ENCODE measurements at places on chromosomes 6 and 20.

DNA sequence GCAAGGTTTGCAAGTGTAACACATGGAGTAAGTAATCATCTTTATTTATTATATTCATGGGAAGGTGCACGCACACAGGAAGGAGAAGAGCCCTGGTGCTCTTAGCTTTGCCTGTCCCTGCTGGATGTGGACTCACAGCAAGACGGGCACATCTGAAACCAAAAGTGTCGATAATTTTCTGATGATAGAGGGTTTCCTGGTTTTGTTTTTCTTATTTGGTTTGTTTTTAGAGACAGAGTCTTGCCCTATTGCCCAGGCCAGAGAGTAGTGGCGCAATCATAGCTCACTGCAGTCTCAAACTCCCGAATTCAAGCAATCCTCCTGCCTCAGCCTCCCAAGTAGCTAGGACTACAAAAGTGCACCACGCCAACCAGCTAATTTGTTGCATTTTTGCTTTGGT lies 7.8 kb upstream of the KHDC1L start:
- DNase-seq = no peak

DNA sequence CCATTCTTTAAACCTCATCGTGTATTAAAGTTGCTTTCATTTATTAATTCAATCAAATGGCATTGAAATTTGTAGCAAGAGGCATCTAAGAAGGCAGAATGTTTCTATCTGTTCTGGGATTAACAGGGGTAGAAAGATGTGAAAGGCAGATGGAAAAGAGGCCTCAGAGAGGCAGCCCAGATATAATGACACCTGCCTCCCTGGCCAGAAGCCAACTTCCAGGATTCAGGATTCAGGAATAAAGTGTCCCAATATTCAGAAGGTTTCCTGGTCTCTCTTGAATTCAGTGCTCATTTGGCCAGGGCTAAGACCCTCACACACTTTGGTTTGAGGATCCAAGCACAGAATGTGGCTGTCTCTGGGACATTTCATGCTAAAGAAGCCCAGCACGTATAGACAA lies 39.9 kb downstream of the HLA-B start:
- no peak for DNase-seq

GRCh38 chr6:119979862-119980261 lies 630.3 kb upstream of the MAN1A1 start:
- DNase-seq = no peak

GRCh38 chr6:10434235-10434634 lies 19.4 kb upstream of the TFAP2A start:
- no peak for DNase-seq

DNA sequence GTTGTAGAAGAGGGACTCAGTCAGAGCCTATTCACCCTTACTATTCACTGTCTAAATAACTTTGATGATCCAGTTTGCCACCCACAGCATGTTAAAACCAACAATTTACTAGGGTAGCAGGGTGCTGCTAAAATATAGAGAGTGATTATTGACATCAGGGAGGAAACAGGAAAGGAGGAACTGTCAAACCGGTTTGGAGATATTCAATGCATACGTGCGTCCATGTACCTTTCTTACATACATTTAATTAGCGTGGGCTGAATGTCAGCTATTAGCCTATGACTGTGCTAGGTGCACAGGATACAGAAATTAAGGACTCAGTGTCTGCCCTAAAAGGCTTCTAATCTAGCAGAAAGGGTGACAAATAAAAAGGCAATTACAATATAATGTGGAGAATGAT lies 57.2 kb downstream of the IL20RA start:
- no peak for DNase-seq

- no peak for DNase-seq
Observed at GRCh38 chr6:90387826-90388225, 91.2 kb upstream of the BACH2 start.

GRCh38 chr6:44041461-44042260 lies 85.6 kb downstream of the MRPL14 start:
- no peak for DNase-seq

DNA sequence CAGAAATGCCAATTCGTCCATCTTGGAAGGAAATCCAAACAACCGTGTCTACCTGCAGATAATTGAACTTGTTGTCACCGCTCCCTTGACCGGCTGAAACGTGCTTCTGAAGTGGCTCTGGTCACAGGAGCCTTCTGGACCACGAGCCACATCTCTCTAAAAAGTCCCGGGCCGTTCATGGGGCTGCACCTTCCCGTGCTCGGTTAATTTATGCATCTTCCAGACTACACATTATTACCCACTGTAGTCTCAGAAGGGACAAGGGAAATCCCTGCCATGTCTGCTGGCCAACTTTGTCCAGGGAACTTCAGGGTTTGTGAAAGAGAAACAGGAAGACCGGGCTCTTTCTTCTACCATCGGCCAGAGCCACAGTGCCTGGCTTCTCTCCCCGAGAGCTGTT lies 63.4 kb upstream of the MPC1 start:
- no peak for DNase-seq

- no peak for DNase-seq
Observed at GRCh38 chr6:168155193-168155592, 76.2 kb upstream of the FRMD1 start.

GRCh38 chr6:109442393-109442924 lies 1.9 kb downstream of the SMPD2 start:
- DNase-seq = no peak

DNA sequence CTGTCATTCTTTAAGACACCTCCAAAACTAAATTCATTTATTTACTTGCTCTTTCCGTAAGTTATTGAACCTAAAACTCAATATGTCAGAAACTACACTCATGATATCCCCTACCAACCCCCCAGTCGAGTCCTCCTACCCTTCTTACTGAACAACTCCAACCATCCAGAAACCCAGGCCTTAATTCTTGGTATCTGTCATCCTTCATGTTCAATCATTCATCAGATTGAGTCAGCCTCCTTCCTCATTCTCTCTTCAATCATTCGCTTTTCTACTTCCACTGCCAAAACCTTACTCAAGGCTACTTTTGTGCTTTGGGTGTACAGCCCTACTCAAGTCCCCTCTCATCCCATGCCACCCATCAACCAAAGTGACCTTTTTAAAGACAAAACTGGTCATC lies 95.7 kb downstream of the SMLR1 start:
- DNase-seq = no peak

DNA sequence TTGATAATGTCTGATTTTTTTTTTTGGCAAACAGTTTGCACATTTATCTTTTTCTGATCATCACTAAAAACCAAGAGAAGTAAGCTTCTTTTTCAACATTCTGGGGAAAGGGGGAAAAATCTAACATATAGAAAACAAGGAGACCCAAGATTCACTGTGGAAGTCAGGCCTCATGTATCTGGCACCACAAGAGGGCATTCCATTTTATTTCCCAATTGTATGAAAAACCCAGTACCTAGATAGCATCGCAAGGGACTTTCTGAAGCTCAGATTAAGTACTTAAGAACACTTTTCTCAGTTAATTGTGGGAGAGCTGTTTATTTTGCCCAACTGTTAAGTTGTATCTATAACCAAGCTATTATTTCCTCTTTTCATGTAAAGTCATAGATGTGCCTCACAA lies 152.9 kb downstream of the KLHL32 start:
- no peak for DNase-seq

- no peak for DNase-seq
Observed at GRCh38 chr6:151191527-151191926, 48.2 kb upstream of the AKAP12 start.

DNA sequence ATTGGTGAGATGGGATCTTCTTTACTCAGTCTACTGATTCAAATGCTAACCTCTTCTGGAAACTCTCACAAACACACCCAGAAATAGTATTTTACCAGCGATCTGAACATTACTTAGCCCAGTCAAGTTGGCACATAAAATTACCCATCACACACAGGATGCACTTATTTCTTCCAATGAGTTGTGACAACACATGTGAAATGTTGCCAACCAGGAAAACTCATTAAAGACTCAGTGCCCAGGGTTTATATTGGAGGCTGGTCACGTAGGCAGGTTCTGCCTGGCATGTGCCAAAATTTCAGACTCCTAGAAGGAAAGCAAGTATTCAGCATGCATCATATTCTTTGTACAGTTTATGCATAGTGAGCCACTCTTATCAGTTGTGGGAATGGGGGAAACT lies 443.3 kb downstream of the EPM2A start:
- DNase-seq = no peak

DNA sequence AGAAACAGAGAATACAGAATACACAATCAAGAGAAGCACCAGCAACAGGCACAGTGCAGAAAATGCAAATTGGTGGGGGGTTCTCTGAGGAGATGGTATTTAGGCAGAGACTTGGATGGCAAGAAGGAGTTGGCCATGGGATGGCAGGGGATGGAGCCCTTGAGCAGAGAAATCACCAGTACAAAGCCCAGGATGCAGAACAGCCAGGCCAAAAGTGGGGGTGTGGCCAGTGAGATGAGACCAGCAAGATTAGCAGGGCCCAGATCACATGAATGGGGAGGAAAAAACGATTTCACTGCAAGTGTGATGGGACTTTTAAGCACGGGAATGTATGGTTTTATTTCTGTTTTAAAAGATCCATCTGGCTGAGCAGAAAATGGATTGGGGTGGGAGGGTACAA lies 63.4 kb downstream of the TRAM2 start:
- DNase-seq = no peak

DNA sequence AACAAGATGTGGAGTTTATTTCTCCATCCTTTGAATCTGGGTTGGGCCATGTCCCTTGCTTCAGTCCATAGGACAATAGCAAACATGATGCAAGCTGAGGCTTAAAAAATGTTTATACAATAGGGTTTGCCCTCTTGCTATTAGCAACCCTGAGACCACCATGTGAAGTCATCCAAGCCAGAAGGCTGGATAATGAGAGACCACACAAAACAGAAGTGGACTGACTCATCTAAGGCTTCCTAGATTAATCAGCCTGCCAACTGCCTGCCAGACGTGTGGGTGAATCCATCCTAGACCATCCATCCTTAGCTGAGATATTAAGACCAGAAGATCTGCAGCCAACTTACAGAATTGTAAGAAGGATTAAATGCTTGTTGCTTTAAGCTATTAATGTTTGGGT lies 38.1 kb upstream of the ISM1 start:
- DNase-seq = no peak

DNA sequence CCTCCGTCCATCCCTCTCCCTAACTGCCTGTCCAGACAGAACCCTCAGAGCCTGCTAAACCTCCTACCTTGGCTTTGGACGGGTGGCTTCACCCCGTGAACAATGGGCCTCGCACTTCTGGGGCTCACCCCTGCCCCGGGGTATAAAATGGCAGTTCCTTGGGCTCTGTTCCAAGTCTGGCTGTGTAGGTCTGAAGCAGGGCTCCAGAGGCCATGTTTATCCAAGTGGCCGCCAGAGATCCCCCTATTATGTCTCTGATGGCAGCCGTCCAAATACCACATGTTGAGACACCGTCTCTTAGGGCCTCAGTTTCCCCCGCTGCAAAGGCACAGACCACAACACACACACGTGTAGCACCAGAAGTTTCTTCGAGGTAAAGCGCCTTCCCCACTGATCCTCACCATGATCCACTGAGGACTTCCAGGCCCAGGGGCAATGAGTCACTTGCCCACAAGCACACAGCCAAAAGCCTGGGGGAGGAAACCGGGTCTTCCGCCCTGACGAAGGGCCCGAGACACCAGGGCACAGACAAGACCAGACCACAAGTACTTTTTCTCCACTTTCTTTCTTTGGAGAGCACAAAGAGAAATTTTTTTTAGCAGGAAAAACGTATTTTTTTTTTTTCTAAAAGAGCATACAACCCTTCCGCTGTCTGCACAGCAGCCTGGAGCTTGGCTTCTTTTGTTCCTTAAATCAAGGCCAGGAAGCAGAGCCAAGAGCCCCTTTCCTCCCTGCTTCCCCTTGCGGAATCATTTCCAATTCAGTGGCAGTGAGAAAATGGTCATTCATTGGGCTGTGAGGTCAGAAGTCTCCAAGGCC lies 11.8 kb downstream of the CPNE5 start:
- DNase-seq = no peak

DNA sequence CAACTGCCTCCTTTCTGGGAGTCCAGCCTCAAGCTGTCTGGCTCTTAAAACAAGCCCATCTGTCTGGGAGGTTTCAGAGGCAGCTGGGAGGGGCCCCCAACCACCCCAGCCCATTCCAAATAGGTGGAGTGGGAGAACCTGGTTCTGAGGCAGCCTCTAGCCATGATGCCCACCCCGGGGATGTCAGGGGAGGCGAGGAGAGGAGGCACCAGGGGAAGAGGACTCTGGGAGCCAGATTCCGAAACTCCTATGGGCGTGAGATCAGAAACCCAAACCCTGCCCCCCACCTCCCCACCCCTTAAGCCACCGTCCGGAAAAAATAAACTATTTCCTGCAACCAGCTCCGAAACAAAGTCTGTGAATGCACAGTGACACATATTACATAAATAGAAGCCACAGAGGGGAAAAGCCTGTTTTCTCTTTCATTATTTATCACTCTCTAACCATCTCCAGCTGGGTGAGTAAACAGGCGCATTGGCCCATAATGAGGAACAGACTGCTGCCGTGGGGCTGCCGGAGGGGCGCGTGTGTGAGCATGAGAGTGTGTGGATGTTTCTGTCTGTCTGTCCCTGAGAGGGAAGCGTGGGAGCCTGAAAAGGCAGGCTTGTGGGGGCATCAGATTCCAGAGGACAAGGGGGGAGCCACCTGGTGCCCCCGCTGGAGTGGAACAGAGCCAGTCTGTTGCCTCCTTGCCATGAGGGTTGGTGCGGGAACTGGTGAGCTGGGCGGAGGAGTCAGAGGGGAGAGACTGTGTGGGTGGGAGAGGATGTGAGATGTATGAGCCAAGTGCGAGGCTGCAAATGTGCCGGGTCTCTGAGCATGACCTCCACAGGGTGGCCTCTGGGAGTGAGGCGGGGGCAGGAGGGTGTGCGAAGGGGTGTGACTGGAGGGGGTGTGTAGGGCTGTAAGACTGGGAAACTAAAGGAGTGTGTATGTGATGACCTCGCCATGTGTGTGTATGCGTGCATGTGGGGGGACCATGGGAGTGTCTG lies 14.3 kb upstream of the FOXP4 start:
- no peak for DNase-seq

GRCh38 chr6:16741112-16742016 lies 19.9 kb downstream of the ATXN1 start:
- DNase-seq = no peak

- no peak for DNase-seq
Observed at GRCh38 chr6:138656364-138657064, 117.1 kb upstream of the CCDC28A start.

DNA sequence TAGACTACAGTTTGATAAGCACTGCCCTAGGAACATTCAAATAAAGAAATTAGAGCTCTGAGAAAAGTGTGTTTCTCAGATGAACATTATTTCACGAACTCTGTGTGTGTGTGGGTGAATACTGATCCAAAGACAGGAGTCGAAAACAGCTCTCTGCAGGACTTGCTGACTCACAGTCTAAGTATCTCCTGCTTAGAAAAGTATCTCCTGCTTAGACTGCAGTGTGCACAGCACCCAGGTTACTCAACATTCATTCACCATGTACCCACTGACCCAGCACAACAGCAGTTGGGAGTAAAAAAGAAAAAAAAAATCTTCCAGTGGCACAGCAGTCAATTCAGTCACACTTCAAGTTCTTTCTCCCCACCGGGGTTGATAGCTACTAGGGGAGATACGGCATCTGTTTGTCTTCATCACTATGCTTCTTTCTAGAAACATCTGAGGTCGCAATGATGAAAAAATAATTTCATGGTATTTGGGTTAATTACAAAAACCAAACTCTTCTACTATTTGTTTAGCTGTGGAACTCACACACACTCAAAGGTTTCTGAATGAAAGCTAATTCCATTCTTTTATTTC lies 48.0 kb downstream of the GCLC start:
- no peak for DNase-seq

GRCh38 chr6:36508532-36508931 lies 38.7 kb downstream of the STK38 start:
- no peak for DNase-seq

- DNase-seq = no peak
Observed at GRCh38 chr6:5150551-5151075, 65.5 kb downstream of the PPP1R3G start.

Measured in HEK293T (cell line).